ENCODE measurements at places on chromosomes 11 and 22. TPM values are rescaled to one million over a fixed set of nuclear protein-coding genes. Genes with fewer than 3 reads are reported as not detected.

DNA sequence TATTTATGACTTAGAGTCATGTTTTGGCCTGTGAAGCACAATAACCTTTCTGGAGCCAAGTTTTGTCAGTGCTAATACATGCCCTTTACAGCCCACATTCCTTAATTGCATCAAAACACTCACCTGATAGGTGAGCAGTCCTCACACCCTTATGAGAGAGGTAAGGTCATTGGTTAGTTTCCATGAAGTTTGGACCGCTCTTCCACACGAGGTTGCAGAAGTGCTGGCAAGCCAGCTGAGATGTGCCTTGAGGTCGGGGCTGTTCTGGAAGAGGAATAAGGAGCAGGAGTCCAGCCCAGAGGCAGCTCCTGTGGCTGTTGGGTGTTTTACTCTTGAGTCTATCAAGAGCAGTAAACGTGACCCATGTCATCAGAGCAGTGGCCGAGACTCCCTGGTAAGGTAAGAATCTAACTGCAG is 76.3 kb downstream of the CYB5R2 start:
- H3K27me3 ChIP-seq, result no peaks in the 10 kb centered on the region
- DNase-seq, result no peak
- H3K4me1 ChIP-seq, result peaks cover 5% of the 10 kb centered on the region
- no peak overlapping the region for H3K27ac ChIP-seq
- no peak overlapping the region for H3K4me3 ChIP-seq

MIOX gene
- total RNA-seq, result not detected

MS4A4E gene
- not detected for total RNA-seq

DNA sequence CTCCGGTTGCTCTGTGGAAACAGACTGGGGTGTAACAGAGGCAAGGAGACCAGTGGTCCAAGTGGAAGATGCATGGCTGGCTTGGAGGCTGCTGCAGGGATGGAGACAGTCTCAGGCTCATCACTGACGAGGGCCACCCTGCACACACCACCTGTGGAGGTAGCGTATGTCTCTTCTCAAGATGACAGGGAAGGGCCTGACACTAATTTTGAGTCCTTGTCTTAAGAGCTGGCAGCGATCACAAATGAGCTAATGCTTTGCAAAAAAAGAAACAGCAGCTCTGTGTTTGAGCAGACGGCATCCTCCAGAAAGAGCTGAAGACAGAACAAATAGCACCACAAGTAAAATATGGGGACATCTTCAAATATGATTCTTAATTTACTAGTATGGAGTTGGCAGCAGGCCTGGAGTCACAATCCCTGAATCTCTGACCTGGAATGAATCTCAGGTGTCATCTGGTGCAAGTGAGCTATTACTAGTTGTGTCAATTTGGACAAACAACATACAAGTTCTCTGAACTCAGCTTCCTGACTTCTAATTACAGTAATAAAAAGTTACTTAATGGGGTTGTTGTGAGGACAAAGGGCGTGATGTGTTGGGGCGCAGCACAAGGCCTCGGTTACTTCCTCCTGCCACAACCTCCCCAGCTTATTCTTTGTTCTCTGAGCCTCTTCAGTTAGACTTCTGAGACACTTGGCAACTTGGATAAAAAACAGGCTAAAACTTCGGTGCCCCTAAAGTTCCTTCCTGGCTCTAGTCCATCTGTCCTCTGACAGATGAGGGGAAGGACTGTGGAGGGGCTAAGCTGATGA is 95.2 kb upstream of the BID start:
- H3K4me1 ChIP-seq, result no peaks in the 10 kb centered on the region
- H3K4me3 ChIP-seq, result no peak overlapping the region
- H3K27me3 ChIP-seq, result no peaks in the 10 kb centered on the region
- H3K36me3 ChIP-seq, result peaks cover 13% of the 10 kb centered on the region
- no peak overlapping the region for H3K27ac ChIP-seq
- DNase-seq, result no peak

DNA sequence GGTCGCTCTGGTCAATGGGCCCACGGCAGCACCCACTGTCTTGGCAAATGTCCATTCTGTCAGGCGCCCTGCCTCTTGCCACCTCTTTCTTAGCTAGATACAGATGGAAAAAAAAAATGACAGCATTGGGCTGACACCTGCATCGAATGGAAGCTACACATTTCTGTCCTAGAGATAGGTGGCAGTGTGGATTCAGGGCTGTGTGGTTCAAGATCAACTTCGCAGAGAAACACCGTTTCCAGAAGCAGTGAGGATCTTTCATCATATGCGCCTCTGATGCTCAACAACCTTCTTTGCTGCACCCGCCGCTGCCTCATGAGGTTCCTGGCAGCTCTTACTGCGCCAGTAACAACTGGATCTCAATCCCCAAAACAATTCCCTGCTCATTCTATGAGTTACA is 236.3 kb downstream of the KIRREL3 start:
- no peaks in the 10 kb centered on the region for H3K36me3 ChIP-seq
- no peak for DNase-seq
- H3K4me1 ChIP-seq, result no peaks in the 10 kb centered on the region
- H3K4me3 ChIP-seq, result no peak overlapping the region
- H3K27ac ChIP-seq, result no peak overlapping the region
- H3K27me3 ChIP-seq, result no peaks in the 10 kb centered on the region

- H3K36me3 ChIP-seq, result no peaks in the 10 kb centered on the region
- H3K27me3 ChIP-seq, result peaks cover 7% of the 10 kb centered on the region
Observed at GRCh38 chr11:68968306-68969250, 12.2 kb downstream of the MRGPRD start.

GRCh38 chr11:21447871-21448270 is 745.0 kb upstream of the ANO5 start:
- H3K36me3 ChIP-seq, result no peaks in the 10 kb centered on the region
- no peaks in the 10 kb centered on the region for H3K4me1 ChIP-seq
- DNase-seq, result no peak
- no peaks in the 10 kb centered on the region for H3K27me3 ChIP-seq
- no peak overlapping the region for H3K4me3 ChIP-seq

BBOX1 gene
- total RNA-seq, result not detected

C1QTNF5 gene
- total RNA-seq, result not detected

DNA sequence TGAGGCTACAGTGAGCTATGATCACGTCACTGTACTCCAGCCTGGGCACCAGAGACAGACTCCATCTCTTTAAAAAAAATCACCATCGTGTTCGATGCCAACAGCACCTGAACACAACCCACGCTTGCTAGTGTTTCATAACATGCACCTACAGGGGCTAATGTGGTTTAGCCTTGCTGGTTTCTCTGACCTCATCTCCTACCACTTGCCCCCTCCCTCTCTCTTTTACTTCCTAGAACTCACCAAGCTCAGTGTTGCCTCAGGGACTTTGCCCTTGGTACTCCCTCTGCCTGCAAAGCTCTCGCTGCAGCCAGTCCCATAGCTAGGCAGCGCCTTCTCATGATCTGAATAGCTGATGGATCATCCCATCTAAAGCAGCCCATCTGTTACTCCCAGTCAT is 99.8 kb downstream of the FBXO7 start:
- H3K4me3 ChIP-seq, result no peak overlapping the region
- peaks cover 3% of the 10 kb centered on the region for H3K4me1 ChIP-seq
- no peak for DNase-seq
- H3K27me3 ChIP-seq, result no peaks in the 10 kb centered on the region

GRCh38 chr11:58919561-58919960 is 19.7 kb upstream of the GLYATL1 start:
- no peaks in the 10 kb centered on the region for H3K27me3 ChIP-seq
- H3K4me3 ChIP-seq, result no peak overlapping the region
- no peaks in the 10 kb centered on the region for H3K36me3 ChIP-seq

ZFP91 gene
- total RNA-seq, result 46.1 TPM

GRCh38 chr22:26660961-26661578 is 3.7 kb downstream of the MIAT start:
- H3K27ac ChIP-seq, result no peak overlapping the region
- peaks cover 17% of the 10 kb centered on the region for H3K4me1 ChIP-seq
- DNase-seq, result no peak
- H3K36me3 ChIP-seq, result no peaks in the 10 kb centered on the region
- no peaks in the 10 kb centered on the region for H3K27me3 ChIP-seq

WNT11 gene
- total RNA-seq, result 0.81 TPM

GRCh38 chr11:5608808-5609207 is 12.4 kb downstream of the TRIM6 start:
- no peaks in the 10 kb centered on the region for H3K4me1 ChIP-seq
- H3K27ac ChIP-seq, result no peak overlapping the region
- no peaks in the 10 kb centered on the region for H3K27me3 ChIP-seq
- no peaks in the 10 kb centered on the region for H3K36me3 ChIP-seq
- no peak for DNase-seq

KRTAP5-2 gene
- total RNA-seq, result not detected

GRCh38 chr11:20055312-20055711 is 105.0 kb downstream of the DBX1 start:
- no peaks in the 10 kb centered on the region for H3K36me3 ChIP-seq
- H3K27ac ChIP-seq, result no peak overlapping the region
- H3K4me1 ChIP-seq, result no peaks in the 10 kb centered on the region
- peaks cover 1% of the 10 kb centered on the region for H3K27me3 ChIP-seq
- no peak for DNase-seq

- peaks cover 27% of the 10 kb centered on the region for H3K4me1 ChIP-seq
- no peak overlapping the region for H3K27ac ChIP-seq
- DNase-seq, result no peak
- H3K36me3 ChIP-seq, result no peaks in the 10 kb centered on the region
- peaks cover 8% of the 10 kb centered on the region for H3K27me3 ChIP-seq
- no peak overlapping the region for H3K4me3 ChIP-seq
Observed at GRCh38 chr22:24495365-24495675, 188 bp downstream of the UPB1 start.

GRCh38 chr22:35421121-35421520 is 21.2 kb downstream of the MCM5 start:
- H3K4me3 ChIP-seq, result no peak overlapping the region
- H3K4me1 ChIP-seq, result no peaks in the 10 kb centered on the region

DNA sequence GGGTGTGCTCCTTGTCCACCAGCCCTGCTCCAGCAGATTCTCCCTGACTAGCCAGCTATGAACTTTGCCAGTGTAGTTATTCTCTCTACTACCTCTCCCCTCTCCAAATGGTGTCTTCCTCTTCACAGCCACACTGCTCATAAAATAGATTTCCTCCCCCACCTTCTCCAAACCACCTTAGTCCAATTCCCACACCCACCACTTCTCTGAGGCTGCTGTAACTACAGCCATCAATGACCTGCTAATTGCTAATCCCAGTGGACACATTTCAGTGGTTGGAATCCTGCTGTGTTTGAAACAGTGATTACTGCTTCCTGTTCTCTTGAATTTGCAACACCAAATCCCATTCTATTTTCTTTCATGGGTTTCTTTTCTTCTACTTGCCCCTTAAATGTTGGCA is 23.4 kb downstream of the SYT9 start:
- H3K27me3 ChIP-seq, result peaks cover 15% of the 10 kb centered on the region
- H3K27ac ChIP-seq, result no peak overlapping the region
- H3K36me3 ChIP-seq, result no peaks in the 10 kb centered on the region
- H3K4me1 ChIP-seq, result no peaks in the 10 kb centered on the region
- DNase-seq, result no peak
- no peak overlapping the region for H3K4me3 ChIP-seq

SMIM35 gene
- 0.91 TPM for total RNA-seq

OR51Q1 gene
- total RNA-seq, result not detected

GRCh38 chr11:41320238-41320637 is 139.2 kb downstream of the LRRC4C start:
- H3K27me3 ChIP-seq, result no peaks in the 10 kb centered on the region
- no peak overlapping the region for H3K27ac ChIP-seq
- H3K4me1 ChIP-seq, result no peaks in the 10 kb centered on the region
- no peaks in the 10 kb centered on the region for H3K36me3 ChIP-seq
- H3K4me3 ChIP-seq, result no peak overlapping the region

RAB39A gene
- 0.18 TPM for total RNA-seq

APOL5 gene
- not detected for total RNA-seq

PGA5 gene
- not detected for total RNA-seq

ALDH3B2 gene
- total RNA-seq, result not detected

HPS4 gene
- total RNA-seq, result 63.9 TPM

DNA sequence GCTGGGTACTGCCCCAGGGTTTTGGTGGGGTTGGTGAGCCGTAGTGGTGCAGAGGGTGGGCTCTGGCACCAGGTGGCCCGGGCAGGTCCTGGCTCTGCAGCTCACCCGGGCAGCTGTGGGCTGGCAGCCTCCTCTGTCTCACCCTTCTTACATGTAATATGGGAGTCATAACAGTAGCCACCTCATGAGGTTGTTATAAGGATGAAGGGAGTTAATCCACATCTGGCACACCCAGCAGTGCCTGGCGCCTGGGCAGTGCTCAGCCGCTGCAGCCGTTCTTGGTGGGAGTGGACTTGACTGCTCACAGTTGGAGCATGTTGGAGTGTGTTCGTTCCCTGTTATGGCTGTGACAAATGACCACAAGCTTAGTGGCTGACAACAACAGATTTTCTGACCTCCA is 28.7 kb downstream of the IGHMBP2 start:
- DNase-seq, result no peak
- no peaks in the 10 kb centered on the region for H3K27me3 ChIP-seq
- peaks cover under 1% of the 10 kb centered on the region for H3K4me1 ChIP-seq
- peaks cover 55% of the 10 kb centered on the region for H3K36me3 ChIP-seq
- no peak overlapping the region for H3K27ac ChIP-seq
- H3K4me3 ChIP-seq, result no peak overlapping the region

DNA sequence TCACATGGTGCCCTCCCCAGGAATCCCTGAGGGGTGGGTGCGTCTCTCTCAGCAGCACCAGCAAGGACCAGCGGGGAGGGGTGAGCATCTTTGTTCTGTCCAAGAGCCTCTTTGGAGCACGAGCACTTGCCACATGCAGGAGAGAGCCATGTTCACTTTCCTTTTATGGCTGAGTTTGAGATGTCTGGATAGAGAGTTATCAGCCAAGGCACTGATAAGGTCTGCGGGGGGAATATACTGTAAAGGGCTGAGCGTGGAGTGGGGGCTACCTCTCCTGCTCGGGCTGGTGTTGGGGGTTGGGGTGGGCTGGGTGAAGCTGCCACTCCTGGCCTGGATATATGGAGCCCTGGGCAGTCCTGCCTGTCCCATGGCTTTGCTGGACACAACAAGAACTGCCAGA is 34.9 kb upstream of the CCDC188 start:
- no peak overlapping the region for H3K4me3 ChIP-seq
- H3K4me1 ChIP-seq, result peaks cover 6% of the 10 kb centered on the region
- no peak for DNase-seq
- no peaks in the 10 kb centered on the region for H3K27me3 ChIP-seq
- no peak overlapping the region for H3K27ac ChIP-seq

- peaks cover 14% of the 10 kb centered on the region for H3K36me3 ChIP-seq
- DNase-seq, result no peak
- no peaks in the 10 kb centered on the region for H3K4me1 ChIP-seq
- no peaks in the 10 kb centered on the region for H3K27me3 ChIP-seq
- H3K4me3 ChIP-seq, result no peak overlapping the region
Observed at GRCh38 chr11:44848203-44848962, 102.3 kb downstream of the TP53I11 start.

DNA sequence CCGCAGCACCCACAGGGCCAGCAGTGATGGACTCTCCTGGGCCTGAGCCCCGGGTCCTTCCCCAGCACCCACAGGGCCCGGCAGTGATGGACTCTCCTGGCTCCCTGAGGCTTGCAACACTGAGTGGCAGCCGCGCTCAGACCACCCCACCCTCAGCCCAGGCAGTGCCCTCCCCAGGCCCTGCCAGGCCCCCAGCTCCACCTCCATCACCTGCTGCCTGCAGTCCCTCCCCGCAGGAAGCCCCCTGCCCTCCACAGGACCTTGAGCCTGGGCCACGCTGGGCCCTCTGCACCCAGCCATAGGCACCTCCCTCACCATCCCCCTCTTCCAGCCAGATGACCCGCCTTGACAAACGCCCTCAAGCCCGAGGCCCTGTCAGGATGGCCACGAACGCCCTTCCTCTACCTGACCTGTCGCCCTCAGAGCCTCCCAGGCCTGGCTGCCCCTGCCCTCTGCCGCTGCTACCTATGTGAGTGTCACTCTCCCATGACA is 11.4 kb downstream of the ALG12 start:
- H3K4me3 ChIP-seq, result no peak overlapping the region
- H3K36me3 ChIP-seq, result peaks cover 5% of the 10 kb centered on the region
- no peak for DNase-seq
- no peaks in the 10 kb centered on the region for H3K27me3 ChIP-seq
- H3K4me1 ChIP-seq, result peaks cover 14% of the 10 kb centered on the region

EMSY gene
- 49.3 TPM for total RNA-seq
